Skin of body (tissue), 3 donors: ENCODE measurements at places on chromosomes 6 and 20.

DNA sequence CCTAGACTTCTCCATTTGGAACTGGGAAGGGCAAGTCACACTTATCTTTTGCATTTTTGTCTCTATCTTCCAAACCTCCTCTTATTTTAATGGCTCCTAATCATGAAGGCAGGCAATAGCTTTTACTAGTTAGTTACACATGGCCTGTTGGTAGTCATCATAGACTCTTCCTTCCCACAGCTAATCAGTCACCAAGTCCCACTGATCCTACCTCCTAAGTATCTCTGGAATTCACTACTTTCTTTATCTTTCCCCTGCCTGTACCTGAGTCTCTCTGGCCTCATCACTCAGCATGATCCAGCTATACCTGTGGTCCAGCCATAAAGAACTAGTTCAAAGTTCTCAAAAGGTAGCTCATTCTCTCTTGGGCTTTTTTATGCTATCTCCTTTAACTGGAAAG, 18.8 kb downstream of the TMX4 start:
- DNase-seq, result no peak

DNA sequence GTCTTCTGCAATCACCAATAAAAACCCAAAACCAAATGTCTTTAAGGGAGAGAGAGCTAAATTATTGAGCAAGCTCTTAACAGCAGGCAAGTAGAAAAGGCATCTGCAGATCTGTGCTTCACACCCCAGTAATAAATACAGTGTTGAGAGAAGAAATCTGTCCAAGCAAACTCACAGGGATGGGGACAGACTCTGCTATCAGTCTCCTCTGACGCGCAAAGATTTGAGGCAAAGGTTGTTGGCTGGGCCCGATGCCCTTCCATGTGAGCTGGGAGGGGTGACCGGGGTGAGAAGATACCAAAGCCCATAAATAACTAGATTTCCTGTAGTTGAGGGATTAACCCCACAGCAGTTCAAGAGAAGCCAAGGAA, 315.2 kb upstream of the SOX4 start:
- peak; percentile 59 for DNase-seq

DNA sequence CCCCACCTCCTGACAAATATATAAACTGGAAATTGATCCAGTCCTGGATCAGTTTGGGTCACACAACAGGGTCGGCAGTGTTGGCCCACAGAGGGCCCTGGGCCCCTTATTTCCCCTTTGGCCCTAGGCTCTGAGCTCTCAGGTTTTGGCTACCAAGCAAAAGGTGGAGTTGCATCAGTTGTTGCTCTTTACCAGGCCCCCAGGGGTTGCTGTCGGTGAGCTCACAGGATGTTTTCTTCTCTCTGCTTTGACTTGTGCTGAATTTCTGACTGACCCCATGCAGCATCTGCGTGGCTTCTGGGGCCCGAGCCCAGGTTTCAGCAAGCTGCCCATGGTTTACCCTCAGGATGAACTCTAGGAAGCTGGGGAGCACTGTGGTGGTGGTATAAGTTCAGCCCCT, 44.6 kb downstream of the PPARD start:
- no peak for DNase-seq

DNA sequence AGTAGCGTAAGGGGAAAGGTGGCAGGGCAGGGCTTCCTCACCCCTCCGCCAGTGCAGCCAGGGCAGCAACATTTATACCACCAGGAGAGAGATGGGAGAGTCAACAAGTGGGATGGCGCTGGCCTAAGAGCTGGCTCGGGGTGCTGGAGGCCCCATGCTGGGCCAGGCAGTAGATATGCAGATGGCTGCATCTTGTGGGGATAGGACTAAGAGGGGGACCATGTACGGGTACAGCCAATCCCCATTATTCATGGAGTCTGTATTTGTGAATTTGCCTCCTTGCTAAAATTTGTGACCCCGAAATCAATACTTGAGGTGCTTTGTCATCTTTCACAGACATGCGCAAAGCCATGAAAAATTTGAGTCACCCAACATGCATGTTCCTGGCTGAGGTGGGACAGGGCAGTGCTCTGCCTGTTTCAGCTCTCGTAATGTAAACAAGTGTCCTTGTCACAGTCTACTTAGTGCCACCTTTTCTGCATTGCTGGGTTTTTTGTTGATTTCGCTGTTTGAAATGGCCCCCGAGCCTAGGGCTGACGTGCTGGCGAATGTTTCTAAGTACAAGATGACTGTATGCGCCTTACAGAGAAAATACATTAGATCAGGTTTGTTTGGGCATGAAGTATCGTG, 27.5 kb upstream of the TAF8 start:
- no peak for DNase-seq
